AML-193 (cell line): ENCODE measurements at places on chromosomes 4 and X.

DNA sequence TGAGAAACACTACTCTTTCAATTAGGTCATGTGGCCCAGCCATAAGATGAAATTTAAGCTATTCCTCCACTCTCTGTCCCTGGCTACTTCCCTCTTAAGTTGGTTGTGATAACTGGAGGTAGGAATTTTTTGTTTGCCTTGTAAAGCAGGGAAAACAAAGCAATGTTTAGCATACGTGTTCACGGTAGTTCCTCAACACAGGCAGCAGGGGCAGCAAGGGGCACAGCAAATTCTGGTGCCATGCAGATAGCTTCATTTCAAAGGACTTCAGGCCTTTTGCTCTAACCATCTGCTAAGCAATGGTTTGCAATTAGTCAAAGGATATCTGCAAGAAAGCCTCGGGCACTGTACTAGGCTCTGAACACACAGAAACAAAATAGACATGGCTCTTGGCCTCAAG, 330.2 kb downstream of the ZIC3 start:
- DNase-seq, result no peak

DNA sequence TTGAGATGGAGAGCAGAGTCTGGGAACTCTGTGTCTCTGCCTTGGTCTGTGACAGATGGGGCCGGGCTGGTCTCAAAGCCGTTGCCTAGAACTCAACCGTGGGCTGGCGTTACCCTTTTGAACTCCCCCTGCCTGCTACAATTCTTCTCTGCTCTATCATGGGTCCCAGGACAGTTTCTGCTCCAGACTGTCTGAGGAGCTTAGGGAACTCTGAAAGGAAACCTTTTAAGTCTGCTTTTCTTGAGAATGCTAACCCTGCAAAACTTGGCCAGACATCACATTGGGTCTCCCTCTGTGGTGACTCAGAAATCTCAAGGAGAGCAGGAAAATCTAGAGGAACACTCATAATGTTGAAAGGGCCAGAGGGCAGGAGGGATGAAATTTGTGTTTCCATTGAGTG, 240.6 kb downstream of the CBR4 start:
- DNase-seq, result no peak

DNA sequence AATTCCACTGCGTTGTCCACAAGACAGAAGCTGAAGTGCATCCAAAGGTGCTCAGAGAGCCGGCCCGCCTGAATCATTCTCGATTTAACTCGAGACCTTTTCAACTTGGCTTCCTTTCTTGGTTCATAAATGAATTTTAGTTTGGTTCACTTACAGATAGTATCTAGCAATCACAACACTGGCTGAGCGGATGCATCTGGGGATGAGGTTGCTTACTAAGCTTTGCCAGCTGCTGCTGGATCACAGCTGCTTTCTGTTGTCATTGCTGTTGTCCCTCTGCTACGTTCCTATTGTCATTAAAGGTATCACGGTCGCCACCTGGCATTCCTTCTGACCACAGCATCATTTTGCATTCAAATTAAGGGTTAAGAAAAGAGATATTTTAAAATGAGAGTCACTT, 115.5 kb downstream of the NFKB1 start:
- DNase-seq, result no peak

DNA sequence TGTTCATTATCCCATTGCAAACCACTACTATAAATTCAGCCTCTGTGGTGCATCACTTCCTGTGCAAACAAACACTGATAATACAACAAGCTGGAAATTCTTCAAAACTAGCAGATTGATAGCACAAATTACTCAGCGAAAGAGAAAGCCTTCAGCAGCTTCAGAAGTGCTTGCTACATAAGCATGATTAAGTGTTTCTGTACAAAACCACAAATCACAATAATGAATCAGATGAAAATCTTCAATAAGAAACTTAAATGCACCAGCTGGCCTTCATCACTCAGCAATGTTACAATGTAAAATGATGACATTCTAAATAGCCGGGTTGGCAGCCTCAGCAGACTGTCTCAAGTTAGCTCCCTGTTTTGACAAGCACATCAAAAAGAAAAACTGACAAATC, 262.2 kb downstream of the SPOCK3 start:
- DNase-seq, result no peak

- DNase-seq, result no peak
Measured at GRCh38 chrX:16958356-16958755, 11.9 kb downstream of the REPS2 start.

GRCh38 chr4:95272036-95272435, 276.7 kb downstream of the UNC5C start:
- no peak for DNase-seq

- DNase-seq, result peak; percentile 8
Measured at GRCh38 chrX:126137899-126138298, 28.2 kb downstream of the DCAF12L2 start.

DNA sequence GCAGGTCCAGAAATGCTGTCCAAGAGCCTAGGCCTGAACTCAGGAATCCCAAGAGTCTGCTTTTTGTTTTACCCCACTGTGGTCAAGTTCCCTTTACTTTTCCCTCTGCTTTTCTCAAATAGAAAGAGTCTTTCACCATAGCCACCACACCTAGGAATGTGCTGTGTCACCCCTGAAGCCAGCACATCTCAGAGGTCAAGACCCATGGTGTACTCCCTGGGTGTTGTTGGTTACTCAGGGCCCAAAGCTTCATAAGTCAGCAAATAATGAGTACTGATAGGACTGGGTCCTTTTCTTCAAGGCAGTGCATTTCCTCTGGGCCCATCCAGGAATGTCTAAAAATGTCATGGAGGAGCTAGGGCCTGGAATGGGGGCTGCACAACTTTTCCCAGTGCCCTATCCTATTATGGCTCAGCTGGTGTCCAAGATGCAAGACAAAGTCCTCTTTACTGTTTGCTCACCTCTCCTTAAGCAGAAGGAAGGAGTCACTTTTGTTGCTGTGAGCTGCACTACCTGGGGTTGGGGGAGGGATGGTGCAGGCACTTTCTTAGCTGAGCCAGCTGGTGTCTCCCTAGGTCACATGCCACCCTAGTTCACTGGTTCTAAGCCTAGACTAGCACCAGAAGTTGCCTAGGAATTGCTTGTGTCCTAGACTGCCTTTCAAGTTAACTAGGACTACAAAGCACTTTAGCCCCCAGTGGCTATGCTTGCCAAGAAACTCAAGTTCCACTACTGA, 62.4 kb upstream of the RXFP1 start:
- no peak for DNase-seq

GRCh38 chr4:41977709-41978108, 3.8 kb upstream of the DCAF4L1 start:
- DNase-seq, result peak; percentile 32

DNA sequence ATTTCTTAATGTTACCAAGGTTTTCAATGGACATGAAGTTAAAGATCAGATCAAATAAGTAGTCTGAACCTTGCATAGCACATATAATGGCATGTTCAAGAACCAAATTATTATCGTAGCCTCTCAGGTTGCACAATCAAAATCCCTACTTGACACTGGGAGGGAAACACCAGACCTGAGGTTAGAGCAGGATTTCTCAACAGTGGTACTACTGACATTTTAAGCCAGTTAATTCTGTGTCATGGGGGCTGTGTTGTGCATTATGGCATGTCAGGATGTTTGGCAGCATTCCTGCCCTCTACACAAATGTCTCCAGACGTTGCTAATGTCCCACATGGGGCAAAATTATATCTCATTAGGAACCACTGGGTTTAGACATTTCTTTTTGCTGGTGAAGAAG, 20.8 kb downstream of the RLIM start:
- DNase-seq, result no peak

GRCh38 chr4:107629318-107629717, 90.7 kb downstream of the PAPSS1 start:
- DNase-seq, result no peak

- peak; percentile 26 for DNase-seq
Measured at GRCh38 chr4:48173056-48173991, 39.3 kb upstream of the TXK start.

- DNase-seq, result no peak
Measured at GRCh38 chr4:110751986-110752385, 129.1 kb upstream of the PITX2 start.

- no peak for DNase-seq
Measured at GRCh38 chr4:84920617-84921016, 45.9 kb downstream of the WDFY3 start.

GRCh38 chr4:5018603-5019002, 655 bp downstream of the CYTL1 start:
- DNase-seq, result no peak

DNA sequence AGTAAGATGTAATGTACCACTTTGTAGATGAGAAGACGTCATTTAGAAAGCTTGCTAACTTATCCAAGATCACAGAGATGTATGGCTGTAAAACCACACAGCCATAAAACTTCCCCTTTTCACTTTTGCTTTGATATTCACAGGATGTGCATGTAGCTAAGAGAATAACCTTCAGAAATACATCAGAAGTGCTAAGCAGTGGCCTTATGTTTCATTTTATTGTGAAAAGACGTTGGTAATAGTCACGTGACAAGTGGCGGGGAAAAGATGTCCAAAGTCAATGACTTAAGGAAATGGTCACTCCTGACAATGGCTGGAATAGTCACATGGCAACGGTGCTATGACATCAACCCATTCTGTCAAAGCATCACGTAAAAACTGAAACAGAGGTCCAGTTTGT, 12.9 kb upstream of the WDR17 start:
- DNase-seq, result no peak

DNA sequence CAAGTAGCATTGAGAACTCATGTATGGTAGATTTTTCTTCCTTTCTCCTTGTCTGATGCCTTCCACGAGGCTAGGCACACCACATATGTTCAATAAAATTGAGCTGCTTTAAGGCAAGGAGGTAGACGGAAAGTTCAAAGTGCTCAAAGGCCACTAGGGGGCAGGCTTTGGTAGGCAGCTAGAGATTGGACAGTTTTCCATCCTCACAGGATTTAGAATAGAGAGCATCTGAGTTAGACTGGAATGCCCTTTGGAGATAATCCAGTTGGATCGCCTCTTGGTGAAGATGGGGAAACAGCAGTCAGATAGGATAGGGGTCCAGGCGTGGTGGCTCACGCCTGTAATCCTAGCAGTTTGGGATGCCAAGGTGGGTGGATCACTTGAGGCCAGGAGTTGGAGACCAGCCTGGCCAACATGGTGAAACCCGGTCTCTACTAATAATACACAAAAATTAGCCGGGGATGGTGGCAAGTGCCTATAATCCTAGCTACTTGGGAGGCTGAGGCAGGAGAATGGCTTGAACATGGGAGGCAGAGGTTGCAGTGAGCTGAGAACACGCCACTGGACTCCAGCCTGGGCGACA, 30.4 kb downstream of the ELF4 start:
- peak; percentile 46 for DNase-seq

- DNase-seq, result no peak
Measured at GRCh38 chr4:106325800-106326199, 9.4 kb downstream of the AIMP1 start.

GRCh38 chrX:5176766-5177165, 1051.9 kb downstream of the NLGN4X start:
- no peak for DNase-seq

GRCh38 chr4:28868841-28869240, 1851.3 kb upstream of the PCDH7 start:
- no peak for DNase-seq

GRCh38 chrX:19121466-19121865, 802 bp downstream of the ADGRG2 start:
- DNase-seq, result no peak

DNA sequence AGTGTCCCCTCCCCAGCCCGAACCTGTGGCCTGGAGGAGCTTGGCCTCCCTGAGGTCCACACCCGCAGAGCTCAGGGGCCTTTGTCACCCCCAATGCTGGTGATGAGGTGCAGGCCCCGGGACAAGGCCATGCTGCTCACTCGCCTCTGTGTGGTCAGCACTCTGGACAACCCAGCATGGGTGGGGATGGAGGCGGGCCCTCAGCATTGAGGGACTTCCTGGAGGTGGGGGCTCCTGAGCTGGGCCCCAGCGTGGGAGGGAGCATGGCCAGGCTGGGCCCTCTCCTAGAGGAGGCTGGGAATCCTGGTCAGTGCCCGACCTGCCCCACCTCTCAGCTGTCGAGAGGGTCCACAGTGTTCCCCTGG, 30.6 kb downstream of the TACC3 start:
- no peak for DNase-seq

DNA sequence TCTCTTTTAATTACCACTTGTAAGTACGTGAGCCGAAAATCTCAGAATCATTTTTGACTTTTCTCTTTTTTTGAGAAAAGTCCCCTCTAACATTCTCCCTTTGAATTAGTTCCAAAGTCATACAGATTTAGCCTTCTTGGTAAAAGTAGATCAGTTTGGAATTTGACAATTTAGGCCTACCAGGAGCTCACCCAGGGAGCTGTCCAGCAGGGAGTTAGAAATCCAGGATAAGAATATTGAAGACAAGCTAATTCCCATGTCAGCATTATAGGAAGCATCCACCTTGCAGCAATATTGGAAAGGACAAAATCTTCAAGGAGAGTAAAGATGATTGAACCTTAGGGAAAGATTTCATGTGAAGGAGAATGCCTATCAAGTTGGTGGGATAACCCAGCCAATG, 352.2 kb upstream of the CPEB2 start:
- DNase-seq, result no peak
